ENCODE measurements at places on chromosomes 2 and 18.

DNA sequence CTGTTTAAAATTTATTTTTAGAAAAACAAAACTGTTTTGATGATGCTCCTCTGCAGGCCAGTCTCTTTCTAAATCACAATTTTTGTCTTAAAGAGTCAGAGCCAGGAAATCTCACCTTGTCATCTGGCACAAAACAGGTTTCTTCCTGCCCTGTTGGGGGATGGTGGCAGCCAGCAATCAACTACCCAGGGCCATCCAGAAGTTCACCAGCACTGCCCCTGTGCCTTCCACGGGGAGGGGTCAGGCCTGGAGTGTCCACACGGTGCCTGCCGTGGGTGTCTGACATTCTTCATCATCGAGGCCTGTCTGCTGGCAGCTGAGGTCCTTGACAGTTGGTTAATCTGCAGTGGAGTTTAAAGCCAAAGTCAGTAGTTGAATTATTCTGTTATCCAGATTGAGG, 40.0 kb upstream of the BMP10 start:
- no peak for DNase-seq

DNA sequence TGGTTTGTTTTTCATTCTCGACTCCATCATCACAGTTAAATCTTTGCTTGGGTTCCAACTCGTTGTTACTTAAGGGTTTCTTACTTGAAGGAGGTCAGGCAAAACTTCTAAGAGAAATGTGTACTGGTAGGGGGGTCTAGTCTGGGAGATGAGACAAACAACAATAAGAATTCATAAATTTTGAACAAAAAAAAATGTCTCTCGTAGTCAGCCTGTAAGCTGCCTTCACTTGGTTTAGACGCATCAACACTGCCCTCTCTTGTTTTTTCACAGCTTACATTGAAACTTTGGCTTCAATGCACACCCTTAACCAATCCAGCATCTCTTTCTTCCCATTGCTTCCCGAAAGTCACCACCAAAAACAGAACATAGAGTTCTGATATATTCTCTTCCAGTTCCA, 576.4 kb upstream of the PIK3C3 start:
- no peak for DNase-seq

DNA sequence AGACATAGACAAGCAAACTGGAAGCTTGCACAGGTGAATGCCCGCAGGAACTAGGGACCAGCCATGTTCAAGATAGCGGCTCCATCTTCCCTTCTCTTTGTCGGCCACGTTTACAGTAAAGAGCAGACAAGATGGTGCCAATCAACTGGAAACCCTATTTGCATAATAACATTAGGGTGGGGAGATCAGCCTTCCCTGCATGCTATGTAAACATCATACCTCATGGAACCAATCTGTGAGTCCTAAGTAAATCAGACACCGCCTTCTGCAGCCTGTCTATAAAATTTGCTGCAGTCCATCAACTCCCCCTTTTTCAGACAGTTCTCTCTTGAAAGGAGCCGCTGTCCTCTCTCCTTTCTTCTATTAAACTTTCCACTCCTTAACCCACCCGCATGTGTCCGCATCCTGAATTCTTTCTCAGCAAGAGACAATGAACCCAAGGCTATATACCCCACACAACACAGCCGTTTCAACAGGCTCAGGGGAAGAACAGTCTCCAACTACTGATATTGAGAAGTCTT, 384.4 kb downstream of the EIPR1 start:
- DNase-seq = no peak

DNA sequence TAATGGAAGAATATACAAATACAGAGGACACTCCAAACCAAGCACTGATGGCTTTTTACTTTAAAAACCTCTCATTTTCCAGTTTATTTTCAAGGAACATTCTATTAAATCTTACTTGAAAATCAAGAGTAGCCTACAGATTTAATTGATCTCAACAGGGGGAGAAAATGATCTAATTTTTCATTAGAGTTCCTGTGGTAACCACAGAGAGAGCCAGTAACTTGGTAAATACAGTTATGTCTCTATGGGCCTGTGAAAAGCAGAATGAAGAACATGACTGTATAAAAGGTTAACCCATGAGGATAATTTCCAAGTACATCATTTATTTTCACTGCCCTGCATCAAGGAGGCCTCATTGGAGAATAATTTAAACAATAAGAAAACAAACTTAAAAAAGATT, 39.8 kb upstream of the ITPRID2 start:
- no peak for DNase-seq

DNA sequence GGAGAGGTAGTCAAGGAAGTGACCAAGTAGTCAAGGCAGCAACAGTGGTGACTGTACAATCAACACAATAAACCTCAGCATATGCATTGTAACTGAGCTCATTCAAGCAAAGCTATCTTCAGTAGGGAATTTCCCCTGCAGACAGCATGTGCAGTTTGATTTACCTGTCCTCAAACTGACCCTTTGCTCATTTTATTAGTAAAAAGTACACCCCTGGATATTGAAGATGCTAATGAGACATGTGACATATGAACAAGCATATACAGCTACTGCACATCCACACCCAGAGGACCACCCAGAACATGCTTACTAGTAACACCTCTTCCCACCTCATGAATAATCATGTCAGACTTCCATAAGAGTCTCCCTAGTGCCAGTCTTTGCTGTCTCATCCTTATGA, 15.4 kb downstream of the C2orf81 start:
- DNase-seq = no peak

GRCh38 chr2:76050196-76050595, 339.5 kb upstream of the GCFC2 start:
- DNase-seq = no peak

DNA sequence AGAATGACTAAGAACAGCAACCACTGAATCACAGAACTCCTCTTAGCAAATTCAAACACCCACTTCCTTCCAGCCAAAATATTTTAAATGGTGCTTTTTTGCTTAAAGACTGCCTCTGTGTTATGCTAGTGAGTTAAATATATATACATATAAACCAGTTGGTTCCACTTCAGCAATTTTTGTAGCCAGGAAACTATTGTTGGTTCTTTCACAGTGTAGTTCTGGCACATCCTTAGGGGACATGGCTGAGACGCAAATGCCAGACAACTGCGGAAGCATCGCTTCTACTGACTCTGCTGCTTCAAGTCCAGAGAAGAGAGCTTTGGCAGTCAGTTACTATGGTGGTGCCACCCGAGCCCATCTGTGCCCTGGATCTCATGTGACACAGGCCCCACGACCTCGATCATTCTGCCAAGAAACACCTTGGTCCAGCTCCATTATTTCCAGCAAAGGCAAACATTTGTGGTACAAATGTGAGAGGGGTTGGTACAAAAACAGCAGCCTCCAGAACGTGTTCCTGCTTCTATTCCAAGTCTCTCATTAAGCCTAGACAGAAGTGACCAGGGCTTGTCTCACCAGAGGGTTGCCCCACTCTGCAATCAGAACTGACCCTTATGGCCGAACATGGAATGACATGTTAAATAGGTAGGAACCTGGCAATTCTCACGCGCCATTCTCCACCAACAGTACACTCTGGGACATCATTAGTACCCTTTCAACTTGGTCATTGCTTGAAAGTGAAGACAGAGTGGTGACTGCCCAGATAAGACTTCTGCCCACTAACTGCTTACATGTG, 117.8 kb upstream of the NRP2 start:
- DNase-seq = no peak

DNA sequence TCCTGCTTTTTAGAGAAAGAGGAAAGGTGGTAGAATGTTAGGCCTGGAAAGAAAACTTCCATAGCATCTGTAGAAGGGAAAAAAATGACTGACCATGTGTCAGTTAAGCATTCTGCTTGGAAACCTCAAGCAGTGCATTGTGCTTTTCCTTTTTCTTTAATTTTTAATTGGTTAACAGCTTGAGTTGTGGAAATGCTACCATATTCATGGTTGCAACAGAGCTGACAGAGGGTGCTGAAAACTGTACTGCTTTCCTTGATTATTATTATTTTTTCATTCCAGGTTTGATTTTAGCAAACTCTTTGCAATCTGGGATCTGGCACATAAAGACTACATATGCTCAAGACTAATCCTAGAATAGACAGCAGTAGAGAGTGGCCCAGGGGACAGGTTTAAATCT, 404.5 kb downstream of the EPHA4 start:
- DNase-seq = no peak

DNA sequence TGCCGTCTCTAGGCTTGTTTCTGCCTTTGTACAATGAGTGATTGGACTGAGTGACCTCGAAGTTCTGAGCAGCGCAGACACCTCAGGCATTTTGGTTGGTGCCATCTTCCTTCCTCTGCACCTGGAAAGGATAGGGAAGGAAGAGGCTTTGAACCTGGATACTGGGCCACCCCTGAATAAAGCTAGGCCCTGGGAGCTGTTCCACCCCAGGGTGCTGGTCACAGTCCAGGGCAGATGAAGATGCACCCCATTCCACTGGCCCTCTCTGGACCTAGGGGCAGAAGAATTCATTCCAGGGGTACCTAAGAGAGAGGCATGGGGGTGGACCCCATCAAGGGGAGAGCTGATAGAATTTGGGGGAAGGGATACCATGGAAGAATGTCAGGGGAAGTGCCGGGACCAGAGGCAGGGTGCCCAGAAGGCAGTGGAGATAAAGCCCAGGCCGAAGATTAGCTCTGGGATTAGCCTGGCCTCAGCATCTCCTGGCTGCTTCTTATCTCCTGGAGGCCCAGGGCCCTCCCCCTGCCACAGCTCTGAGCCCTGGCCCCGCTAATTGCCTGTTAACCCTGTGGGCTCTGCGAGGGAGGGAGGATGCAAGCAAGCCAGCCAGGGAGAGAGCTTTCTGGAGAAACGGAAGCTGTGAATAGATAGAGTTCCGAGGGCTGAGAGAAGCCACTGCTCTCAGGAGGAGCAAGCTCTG, 11.4 kb downstream of the ASIC4 start:
- DNase-seq = no peak

- DNase-seq = no peak
These were observed 3.7 kb upstream of the IL1RN start for GRCh38 chr2:113123726-113124125.

DNA sequence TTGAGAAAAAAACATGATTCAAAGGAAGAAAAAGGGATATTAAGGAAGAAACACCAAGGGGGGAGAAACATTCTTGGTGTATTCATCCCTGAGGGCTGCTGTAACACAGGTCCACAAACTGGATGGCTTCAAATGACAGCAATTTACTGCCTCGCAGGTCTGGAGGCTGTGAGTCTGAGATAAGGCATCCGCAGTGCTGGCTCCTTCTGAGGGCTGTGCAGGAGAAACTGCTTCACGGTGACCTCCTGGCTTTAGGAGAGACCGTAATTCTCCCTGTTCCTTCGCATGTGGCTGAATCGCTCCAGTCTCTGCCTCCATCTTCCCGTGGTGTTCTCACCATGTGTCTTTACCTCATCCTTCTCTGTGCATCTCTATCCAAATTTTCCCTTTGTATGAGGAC, 490.7 kb downstream of the EIPR1 start:
- DNase-seq = no peak

DNA sequence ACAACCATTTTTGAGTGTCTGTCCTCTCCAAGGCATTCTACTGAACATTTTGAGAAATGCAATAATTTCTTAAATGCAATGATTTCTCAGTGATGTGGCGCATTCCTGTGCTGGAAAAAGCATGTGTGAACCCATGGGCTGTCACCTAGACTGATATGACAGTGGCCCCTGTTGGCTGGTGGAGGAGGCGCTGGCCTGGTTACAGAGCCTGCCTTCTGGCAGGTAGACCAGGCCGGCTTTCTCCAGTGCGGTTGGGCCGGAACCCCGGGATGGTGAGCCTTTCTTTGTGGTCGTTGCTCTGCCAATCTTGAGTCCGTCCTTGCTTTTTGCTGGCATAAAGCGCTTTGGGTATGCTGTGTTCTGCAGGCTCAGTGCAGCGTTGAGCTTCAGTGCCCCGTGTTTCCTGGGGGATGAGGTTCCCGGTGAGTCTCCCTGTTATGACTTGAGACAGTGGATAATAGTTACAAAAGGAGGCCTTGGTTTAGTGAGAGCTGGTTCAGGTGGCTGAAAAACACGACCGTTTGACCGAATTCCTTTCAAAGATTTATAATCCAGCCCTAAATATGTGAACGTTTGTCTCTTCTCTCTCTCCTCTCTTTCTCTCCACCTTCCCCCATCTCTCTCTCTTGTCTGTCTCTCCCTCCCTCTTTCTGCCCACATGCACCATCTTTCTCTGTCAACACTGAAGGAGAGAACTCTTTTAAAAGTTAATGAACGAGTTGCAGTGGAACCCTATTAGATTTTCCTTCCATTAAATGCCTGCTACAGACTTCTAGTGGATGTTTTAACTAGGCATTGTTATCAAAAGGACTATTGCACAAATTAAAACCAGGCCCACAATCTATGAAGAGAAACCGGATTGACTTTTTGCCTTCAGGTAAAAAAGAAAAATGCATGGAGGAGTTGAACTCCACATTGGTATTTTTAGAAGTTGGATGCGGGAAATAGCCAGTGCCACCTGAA, 34.0 kb downstream of the TSHZ1 start:
- no peak for DNase-seq
